HTR-8/SVneo (cell line): ENCODE measurements at places on chromosomes 1 and 21.
A peak's percentile ranks its signal among the peaks of the same experiment; 100 is the strongest.

- DNase-seq: peak; percentile 13
Measured at GRCh38 chr1:109425391-109426280, 612 bp downstream of the PSMA5 start.

DNA sequence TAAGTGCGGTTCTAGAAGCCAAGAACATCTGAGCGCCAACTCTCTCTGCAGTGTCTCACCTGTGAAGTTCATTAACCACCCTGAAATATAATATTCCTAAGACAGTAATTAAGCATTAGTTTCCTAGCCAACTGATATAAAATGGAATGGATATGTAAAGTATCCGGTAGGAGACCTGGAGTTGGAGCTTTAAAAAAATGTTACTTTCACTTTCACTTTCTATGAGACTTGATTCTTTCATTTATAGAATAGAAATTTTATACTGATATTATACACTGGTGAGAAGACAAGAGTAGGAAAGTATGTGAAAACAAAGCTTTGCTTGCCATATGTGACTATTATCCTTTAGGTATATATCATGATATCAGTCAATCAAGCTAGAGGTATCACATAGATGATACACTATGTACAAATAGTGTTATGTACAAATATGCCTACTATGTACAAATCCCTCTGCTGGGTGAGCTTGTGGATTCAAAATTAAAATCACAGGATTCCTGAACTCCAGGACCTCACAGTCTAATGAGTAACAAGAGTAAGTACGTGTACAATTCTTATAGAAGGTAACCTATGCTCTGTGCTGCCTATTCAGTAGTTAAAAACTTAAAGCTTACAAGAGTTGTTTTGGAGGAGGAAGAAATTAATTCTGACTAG is 934.2 kb downstream of the TTLL7 start:
- no peak for DNase-seq

GRCh38 chr1:15180189-15180588 is 26.6 kb downstream of the TMEM51 start:
- DNase-seq: no peak

GRCh38 chr1:211375146-211375818 is 48.6 kb downstream of the TRAF5 start:
- DNase-seq: no peak

GRCh38 chr1:86436041-86436440 is 12.1 kb downstream of the CLCA2 start:
- DNase-seq: no peak

GRCh38 chr1:161379071-161379470 is 11.4 kb upstream of the CFAP126 start:
- DNase-seq: no peak

DNA sequence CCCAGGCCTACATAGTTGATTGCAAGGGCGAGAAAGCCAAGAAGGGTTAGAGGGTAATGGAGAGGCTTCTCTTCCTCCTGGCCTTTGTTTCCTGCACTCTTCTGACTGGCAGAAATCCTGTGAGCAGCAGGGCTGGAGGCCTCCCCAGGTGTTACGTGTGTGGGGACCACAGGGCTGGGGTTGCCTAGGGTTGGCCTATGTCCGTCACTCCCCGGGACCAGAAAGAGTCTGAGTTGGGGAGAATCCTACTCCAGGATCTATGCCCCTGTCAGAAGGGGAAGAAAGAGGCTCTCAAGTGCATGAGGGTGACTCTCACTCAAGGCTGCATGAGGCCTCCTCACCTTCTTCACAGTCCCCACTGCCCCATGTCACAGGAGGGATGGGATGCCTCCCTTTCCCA is 38.5 kb downstream of the IGFN1 start:
- no peak for DNase-seq

DNA sequence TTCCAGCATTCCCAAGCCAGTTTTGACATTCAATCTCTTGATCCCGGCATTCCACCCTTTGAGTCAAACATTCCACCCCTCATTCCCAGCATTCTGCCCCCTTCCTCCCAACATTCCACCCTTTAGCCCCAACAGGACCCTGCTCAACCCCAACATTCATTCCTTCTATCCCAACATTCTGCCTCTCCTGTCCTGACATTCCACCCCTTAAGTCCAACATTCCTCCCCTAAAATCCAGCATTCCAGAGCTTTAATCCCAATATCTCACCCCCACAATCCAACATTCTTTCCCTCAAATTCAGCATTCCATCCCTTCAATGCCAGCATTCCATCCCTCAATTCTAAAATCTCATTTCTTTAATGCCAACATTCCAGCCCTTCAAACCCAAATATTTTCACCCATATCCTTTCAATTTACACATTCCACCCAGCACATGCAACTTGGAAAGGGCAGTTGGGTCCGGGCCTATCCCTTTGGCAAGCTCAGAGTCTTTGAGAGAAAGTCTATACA is 22.9 kb downstream of the DDX20 start:
- DNase-seq: no peak

GRCh38 chr1:198696211-198696610 is 57.4 kb downstream of the PTPRC start:
- DNase-seq: no peak

- DNase-seq: no peak
Measured at GRCh38 chr1:241101622-241102021, 255.4 kb downstream of the RGS7 start.

DNA sequence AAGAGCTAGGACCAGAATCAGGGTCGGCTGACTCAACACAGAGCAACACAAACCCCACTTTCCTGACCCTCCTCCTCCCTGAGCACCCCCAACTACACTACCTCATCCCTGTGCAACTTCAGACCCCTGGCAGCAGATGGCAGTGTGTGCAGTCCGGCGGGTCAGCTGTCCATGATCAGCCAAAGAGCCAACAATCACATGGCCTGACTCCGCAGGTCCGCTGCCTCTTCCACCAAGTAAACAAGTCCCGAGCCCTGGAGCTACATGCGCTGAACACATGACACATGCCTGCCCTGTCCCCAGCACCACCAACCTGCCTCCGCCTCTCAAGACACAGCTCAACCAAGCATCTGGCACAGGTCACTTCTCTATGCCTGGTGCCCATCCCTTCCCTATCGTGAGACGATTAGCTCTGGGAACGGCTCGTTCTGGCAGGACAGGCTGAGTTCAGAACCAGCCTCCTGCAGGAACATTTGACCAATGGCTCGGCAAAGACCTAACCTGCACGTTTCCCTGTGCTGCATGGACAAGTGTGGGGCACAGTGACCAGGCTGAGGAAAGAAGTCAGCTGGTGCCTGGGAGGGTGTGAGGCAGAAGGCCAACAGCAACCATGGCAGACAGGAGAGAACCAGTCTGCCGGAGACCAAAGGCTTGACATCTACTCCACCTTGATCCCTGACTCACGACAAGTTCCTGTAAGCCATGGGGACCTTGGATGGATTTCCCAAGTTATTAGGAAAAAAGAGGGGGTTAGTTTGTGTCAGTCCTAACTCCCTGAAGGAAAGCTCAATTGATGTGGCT is 60.3 kb downstream of the CD46 start:
- DNase-seq: peak; percentile 61

DNA sequence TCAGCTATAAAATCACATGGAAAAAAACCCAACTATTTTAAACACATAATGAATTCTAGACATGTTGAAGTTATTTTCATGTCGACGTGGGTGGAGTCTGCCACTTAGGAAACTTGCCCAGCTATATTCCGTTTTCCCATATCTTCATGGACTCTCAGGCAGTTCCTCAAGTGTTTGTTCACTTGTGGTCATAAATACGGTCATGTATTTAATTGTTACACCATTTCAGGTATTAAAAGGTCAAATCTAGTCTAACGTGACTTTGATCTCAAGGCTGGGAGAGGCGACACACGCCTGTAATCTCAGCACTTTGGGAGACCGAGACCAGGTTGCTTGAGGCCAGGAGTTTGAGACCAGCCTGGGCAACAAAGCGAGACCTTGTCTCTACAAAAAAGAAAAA is 346.9 kb downstream of the PBX1 start:
- DNase-seq: no peak

GRCh38 chr21:43872531-43873197 is 7.6 kb downstream of the AGPAT3 start:
- DNase-seq: no peak

DNA sequence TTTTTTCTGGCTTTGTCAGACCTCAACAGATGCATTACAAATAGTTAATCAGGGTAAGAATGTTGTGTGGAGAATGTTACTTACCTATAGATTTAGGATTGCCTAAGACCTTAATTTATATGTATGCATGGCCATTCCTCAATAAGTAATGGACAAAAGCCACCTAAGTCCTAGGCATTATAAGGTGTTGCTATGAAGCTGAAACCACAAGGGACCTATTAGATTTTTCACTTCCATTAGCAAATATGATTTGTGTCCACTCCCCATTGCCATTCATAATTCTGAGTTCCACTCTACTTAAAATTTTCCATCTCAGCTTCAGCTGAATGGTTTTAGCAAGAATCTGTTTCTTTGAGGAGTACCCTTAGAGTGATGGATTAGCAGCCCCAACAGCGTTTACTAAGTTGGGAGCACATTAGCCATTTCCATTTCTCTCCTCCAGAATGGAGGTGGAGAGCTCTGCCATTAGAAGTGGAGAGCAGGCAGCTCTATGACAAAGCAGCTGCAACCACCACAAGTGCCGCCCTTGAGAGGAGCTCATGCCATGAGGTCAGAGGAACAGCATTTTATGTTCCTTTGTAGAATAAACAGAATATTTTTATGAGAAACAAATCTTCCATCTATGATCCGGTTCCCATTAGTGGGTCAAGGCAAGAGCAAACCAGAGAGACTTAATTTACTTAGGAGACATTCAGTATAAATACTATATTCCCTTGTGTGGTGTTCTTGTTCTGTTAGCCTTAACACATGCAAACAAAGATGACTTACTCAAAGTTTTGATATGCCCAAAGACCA is 28.9 kb upstream of the C1orf87 start:
- DNase-seq: no peak

DNA sequence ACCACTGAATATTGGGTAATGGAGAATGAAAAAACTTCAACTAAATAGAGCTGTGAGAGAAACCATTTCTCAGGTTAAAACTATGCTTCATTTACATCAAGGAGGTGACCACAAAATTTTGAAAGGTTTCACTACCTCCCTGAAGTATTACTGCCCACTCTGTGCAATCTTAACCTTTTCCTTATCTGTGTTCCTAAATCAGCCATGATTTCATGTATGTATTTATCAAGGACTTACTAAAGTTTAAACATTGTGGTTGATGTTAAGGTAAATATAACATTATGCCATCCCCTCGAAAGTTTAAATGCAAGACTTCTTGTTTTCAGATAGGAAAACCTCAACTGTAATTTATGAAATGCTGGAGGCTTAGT is 84.4 kb downstream of the CLEC20A start:
- DNase-seq: no peak

DNA sequence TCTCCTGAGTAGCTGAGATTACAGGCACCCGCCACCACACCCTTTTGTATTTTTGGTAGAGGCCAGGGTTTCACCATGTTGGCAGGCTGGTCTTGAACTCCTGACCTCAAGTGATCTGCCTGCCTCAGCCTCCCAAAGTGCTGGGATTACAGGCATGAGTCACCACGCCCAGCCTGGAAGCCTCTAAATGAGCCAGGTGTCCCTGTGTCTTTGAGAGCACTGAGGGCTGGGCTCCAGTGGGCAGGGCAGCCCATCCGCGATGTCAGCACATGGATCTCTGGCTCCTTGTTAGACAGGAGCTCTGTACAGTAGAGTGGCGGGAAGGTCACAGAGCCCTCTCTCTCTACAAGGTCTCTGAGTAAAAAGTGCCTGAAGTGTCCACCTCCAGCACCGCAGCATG is 124.3 kb downstream of the PGBD5 start:
- no peak for DNase-seq

- DNase-seq: no peak
Measured at GRCh38 chr1:204376465-204376864, 16.7 kb upstream of the PLEKHA6 start.

DNA sequence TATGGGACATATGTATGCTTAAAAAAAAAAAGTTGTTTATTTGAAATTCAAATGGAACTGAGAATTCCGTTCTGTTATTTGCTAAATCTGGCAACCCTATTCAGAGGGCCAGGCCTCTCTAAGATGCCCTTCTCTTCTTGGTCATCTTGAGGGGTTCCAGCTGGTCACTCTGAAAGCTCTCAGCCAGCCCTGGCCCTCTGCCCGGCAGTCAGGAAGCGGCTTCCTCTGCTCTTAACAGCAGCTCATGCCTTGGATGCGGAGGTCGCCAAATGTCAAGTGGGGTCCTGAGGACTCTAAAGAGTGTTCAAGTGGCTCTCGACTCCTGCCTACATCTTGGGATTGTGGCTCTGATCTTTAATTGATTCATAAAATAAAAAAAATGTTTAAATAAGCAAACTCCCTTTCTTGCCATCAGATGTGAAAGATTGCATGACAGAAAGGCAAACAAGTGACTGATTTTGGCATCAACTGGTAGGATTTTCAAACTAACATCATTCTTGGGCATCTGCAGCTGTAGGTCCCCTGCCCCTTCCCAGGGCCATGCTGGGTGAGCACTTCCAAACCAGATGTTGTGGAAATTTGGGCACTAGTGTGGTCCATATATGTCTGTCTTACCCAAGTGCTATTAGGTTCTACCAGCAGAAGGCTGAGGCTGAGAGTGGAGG is 130.8 kb downstream of the PRDM2 start:
- DNase-seq: no peak

DNA sequence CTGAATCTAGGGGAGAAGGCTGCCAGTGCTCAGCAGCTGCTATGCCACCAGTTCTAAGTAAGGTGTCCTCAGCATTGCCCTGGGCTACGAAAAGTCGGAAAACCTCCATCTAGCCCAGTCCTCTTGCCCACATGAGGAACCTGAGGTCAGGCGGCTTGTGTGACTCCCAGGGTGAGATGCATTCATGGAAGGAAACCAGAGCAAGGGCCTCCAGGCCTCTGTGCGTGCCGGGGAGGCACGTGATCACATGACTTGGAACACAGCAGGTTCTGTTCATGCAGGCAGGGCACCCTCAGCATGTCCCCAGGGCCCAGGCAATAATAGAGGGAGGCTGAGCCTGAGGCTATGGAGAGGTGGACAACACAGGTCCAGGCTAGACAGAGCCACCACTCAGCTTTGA is 312.5 kb upstream of the DUSP10 start:
- no peak for DNase-seq

DNA sequence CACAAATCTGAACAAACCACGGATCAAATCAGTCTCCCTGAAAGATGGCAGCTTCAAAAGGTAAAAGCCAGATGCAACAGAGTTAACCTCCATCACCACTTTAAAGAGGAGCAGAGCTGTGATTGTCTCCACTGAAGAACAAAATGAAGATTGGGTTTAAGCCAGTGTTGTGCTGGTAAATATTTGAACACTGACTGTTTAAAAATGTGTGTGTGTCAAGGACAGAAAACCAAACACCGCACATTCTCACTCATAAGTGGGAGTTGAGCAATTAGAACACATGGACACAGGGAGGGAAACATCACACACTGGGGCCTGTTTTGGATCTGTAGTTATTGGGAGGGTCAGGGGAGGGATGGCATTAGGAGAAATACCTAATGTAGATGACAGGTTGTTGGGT is 83.9 kb downstream of the ST6GALNAC5 start:
- DNase-seq: no peak

GRCh38 chr1:43786201-43786958 is 79.0 kb downstream of the ST3GAL3 start:
- no peak for DNase-seq

GRCh38 chr21:42388740-42389448 is 7.0 kb downstream of the TMPRSS3 start:
- no peak for DNase-seq
